ENCODE measurements at places on chromosomes 5 and 9. TPM values are rescaled to one million over a fixed set of nuclear protein-coding genes. Genes with fewer than 3 reads are reported as not detected.

Gene IL9
- not detected for total RNA-seq

Gene LMAN2
- total RNA-seq: 124 TPM

Gene LURAP1L
- 14.1 TPM for total RNA-seq

Gene IL33
- 14.6 TPM for total RNA-seq

Gene TLE1
- total RNA-seq: 65.2 TPM

Gene TEX48
- not detected for total RNA-seq

Gene SVEP1
- total RNA-seq: 46.4 TPM

Gene ADAMTSL2
- total RNA-seq: 4.7 TPM

Gene HMGCR
- 55.8 TPM for total RNA-seq

Gene MSX2
- not detected for total RNA-seq

Gene ZCCHC9
- 16.2 TPM for total RNA-seq

Gene TAF1L
- not detected for total RNA-seq

Gene STK32A
- 1.0 TPM for total RNA-seq

Gene C5orf46
- not detected for total RNA-seq

Gene ST8SIA4
- total RNA-seq: 6.3 TPM

Gene STKLD1
- 1.0 TPM for total RNA-seq

Gene SET
- total RNA-seq: 336 TPM

Gene NUTM2G
- not detected for total RNA-seq

Gene BHMT
- 1.0 TPM for total RNA-seq

Gene CEP72
- total RNA-seq: 5.2 TPM

Measured in skeletal muscle tissue (tissue), 5 donors.